Suppressor macrophage (primary cell): ENCODE measurements at places on chromosomes 3 and 15.

- no peak for DNase-seq
These were observed 6.3 kb downstream of the IRAK2 start for GRCh38 chr3:10170915-10171478.

DNA sequence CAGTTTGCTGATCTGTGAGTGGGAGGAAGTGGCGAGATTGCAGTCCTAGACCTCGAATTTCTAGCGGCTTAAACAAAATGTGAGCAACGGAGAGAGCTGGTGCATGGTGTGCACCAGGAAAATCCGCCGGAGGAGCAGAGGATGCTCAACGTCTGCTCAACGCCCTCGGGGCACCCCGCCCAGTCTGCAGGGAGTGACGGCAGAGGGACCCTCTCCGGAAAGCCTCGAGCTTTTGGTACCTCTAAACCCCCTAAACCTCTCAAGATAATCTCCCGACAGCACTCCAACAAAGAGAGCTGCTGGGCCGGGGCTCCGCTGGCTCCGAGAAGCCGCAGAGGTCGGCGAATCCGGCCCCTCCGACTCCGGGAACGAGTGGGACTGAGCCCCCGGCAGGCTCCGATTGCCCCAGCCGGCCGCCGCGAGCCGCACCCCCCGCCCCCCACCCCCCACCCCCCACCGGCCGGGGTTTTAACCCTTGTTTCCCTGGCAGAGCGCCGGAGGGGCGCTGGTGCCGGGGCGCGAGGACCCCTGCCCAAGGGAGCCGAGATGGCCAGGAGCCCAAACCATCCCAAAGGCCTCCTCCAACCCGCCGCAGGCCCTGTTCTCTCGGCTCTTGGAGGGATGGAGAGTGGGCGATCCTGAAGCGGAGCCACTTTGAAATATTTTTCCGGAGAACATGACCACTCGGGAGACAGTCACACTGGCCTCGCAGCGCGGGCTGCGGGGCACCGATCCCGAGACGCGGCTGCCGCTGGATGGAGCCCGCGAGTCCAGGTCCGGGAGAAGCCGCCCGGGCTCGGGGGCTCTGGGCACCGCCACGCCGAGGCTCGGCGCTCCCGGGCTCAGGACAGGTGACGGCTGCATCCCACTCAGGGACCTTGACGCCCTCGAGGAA is 1.5 kb downstream of the MEGF11 start:
- DNase-seq = peak; percentile 46

- DNase-seq = peak; percentile 68
These were observed 23.0 kb downstream of the CMTM7 start for GRCh38 chr3:32414522-32415202.

GRCh38 chr3:126577261-126577660 is 18.5 kb upstream of the C3orf22 start:
- peak; percentile 37 for DNase-seq

- DNase-seq = no peak
These were observed 215.4 kb downstream of the SNRPN start for GRCh38 chr15:25170113-25170731.

DNA sequence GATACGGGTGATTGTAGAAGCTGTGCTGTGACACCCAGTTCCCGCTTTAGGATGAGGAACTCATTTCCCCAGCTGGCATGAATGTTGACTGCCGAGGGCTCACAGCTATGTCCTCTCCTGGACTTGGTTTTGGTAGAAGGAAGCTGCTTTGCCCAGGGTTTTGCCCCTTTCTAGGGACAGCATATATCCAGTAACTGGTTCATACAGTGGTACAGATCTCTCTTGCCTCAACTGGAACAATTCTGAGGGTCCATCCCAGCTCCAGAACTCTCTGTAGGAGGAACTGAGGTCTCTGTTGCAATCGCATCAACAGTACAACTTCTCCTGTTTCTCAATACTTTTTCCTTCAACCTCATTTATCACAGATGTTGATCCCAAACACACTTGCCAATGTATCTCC is 54.5 kb upstream of the FNDC3B start:
- DNase-seq = peak; percentile 88

GRCh38 chr3:114866430-114866829 is 280.7 kb downstream of the ZBTB20 start:
- no peak for DNase-seq

DNA sequence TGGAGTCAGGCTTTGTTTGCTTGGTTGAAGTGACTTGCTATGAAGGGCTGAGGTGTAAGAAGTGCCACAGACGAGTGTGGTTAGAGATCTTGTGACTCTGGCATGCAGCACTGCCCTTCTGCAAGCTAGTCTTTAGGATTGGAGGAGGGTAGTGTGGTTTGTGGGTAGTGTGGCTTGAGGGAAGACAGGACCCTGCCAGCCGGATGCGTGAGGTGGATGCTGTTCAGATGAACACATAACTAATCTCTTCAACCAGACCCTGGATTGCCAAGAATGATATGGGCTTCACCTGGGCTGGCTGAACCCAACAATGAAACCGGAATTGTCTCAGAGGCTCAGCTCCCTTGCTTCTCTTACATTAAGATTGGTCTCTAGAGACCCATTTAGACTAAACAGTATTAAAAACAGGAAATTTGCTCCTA is 32.7 kb downstream of the STARD9 start:
- peak; percentile 8 for DNase-seq

- DNase-seq = no peak
These were observed 24.8 kb upstream of the NOX5 start for GRCh38 chr15:68989541-68990230.

DNA sequence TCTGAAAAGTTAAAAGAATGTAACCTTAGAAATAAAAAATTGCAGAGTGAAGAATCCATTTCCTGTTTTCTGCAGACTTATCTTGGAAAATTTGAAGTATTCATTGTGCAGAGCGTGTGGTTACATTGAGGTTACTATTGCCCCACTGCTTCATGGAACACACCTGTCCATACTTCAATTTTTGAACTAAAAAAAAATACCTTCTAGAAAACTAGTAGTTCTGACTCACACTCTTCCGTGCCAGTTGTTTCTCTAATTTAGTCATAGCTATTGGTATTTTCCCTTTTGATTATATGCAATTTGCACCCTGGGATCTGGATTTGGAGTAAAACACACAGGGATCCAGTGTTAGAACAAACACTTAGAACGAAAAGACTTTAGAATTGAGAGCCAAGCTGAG is 111.8 kb upstream of the LYSMD4 start:
- no peak for DNase-seq

- no peak for DNase-seq
These were observed 13.0 kb upstream of the TSEN2 start for GRCh38 chr3:12471241-12471640.

GRCh38 chr3:146159616-146160320 is 1.2 kb downstream of the PLOD2 start:
- DNase-seq = no peak

GRCh38 chr3:58706395-58707167 is 40.0 kb upstream of the FAM3D start:
- no peak for DNase-seq

GRCh38 chr3:179898024-179898423 is 138.7 kb downstream of the PEX5L start:
- peak; percentile 37 for DNase-seq

DNA sequence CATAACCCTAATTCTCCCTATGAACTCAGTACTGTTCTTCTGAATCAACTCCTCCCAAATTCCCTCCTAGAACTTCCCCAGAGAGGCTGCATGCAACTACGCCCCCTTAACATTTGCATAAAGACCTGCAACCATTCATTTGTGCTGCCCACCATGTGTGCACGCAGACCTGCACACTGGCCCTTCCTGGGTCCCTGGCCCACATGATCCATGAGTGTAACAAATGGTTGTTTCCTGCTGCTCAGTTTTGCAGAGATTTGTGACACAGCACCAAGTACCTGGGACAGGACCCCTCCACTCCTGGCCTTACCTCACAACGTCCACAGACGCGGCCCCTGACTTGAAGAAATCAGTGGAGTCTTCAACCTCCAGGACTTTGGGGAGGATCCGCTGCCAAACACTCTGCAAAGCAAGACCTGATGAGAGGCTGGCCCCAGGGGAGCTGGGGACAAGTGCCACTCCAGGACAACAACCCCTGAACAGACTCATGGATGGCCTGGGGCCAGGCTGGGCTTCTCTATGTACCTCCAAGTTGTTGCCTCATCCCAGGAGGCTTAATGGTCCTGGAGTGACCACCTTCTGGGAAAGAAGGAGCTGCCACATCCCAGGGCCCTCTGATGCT is 33.8 kb downstream of the ALDH1L1 start:
- no peak for DNase-seq

DNA sequence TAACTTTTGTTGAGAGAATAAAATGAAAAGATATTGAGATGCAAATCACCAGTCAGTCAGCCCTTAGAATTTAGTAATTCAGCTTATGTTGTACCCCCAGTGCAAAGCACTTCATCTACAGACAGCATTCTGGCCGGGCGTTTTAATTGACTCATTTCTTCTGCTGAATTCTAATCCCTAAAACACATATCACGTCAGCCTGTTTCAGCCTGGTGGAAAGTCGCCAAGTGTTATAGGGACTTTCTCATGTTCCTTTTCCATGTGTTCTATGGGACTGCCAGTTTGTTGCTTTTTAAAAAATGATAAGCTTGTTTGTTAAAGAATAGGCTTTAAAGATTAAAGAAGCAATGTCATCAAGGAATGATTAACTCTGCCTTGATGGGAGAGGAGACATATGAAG is 169.7 kb upstream of the BFSP2 start:
- no peak for DNase-seq

DNA sequence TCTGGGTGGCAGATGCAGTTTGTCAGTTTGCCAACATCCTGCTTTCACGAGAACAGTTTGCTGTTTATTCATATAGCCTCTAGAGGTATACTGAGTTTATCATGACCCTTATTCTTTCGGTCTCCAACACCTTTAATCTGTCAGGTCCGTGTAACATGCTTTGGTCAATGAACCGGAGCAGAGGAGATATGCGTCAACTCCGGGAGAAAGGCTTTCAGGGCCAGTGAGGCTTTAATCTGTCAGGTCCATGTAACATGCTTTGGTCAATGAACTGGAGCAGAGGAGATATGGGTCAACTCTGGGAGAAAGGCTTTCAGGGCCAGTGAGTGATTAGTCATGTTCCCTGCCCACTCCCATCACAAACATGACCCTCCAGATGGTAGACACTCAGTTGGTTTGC is 16.9 kb upstream of the GPD1L start:
- no peak for DNase-seq

DNA sequence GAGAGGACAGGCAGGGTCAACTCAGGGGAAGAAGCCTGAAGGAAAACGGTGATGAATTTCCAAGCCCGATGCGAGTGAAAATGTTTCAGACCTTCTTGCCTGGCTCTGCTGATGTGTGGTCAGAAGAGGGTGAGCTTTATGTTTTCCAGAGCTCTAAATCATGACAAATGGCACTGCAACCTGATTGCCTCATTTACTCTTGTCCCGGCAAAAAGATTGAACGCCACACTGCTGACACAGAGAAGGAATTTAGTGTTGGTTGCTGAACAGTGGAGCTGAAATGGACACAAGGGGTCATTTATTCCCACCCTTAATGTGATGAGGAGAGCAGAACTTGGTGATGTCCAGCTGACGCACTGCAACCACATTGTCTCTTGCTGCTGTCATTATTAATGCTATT is 36.1 kb upstream of the GABRG3 start:
- DNase-seq = no peak

- DNase-seq = no peak
These were observed 41.6 kb downstream of the IMPG2 start for GRCh38 chr3:101278727-101279126.

- DNase-seq = peak; percentile 12
These were observed 9.2 kb upstream of the HLTF start for GRCh38 chr3:149095487-149095886.
